ENCODE measurements at places on chromosomes 11 and 22.

DNA sequence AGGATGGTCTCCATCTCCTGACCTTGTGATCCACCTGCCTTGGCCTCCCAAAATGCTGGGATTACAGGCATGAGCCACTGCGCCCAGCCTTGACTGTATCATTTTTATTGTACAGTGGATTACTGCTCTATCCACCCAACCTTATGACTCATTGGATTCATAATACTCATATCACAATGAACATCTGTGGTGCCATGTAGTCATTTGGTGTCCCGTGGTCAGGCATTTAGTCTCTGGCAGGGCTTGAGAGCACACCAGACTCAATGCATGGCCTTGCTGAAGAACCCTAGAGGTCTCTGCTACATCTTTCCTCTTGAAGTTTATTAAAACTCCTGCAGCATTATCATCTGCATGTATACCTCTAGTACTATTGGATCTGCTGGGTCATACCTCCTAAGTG lies 98.0 kb upstream of the LDLRAD3 start:
- DNase-seq, result no peak

GRCh38 chr11:59943997-59944714 lies 5.9 kb downstream of the OOSP1 start:
- DNase-seq, result no peak

- no peak for DNase-seq
Observed at GRCh38 chr11:68469122-68469521, 8.6 kb downstream of the PPP6R3 start.

- no peak for DNase-seq
Observed at GRCh38 chr22:45268167-45268957, 16.4 kb upstream of the UPK3A start.

GRCh38 chr11:84905411-84905810 lies 721.7 kb downstream of the DLG2 start:
- DNase-seq, result no peak

DNA sequence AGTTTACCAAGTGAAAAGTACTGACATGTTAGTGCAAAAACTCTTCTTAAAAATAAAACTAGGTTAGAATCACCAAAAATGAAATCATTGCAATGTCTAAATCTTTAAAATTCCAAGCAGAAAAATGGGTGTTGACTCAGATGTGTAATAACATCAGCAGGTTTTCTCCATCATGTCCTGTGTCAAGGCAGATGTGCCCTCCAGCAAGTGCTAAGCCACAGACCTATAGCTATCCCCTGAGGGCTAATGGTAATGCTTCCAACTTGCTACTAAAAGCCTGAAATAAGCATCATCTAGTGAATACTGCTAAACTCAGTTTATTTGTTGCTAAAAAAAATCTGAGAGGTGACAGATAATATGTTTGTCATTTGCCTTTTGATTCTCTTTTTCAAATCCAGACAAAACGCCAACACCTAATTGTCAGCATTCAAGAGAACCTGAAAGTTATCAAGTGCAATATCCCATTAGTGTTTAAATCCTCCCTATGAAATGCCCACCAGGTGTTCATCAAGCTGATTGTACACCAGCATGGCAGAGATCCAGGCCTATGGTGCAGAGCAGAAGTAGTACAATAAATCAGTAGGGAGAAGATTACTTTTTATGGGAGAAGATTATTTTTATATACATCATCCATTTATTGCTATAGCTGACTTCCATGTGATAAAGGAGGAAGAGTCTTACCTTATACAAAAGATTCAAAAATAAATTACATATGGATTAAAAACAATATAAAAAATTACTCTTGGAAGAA lies 55.1 kb upstream of the SYT9 start:
- no peak for DNase-seq

GRCh38 chr22:28977481-28977971 lies 84.1 kb downstream of the C22orf31 start:
- DNase-seq, result no peak

GRCh38 chr11:66281776-66282467 lies 3.9 kb downstream of the CNIH2 start:
- no peak for DNase-seq

DNA sequence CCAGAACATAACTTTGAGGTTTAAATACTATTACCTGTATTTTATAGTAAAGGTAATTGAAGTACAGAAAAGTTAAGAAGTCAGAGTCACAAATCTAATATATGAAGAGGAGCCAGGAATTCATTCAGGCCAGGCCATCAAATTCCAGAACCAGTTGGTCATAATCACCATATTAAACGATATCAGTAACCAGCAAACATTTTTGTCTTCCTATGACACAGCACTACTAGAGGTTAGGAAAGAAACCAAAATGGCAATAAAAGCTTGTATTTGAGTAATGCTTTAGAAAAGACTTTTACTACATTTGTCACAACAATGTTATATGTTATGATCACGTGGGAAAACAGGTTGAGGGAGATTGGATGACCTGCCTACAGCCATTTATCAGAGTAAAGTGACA lies 62.2 kb downstream of the DKK3 start:
- peak; percentile 35 for DNase-seq

GRCh38 chr22:17120711-17121232 lies 388 bp downstream of the TMEM121B start:
- no peak for DNase-seq

DNA sequence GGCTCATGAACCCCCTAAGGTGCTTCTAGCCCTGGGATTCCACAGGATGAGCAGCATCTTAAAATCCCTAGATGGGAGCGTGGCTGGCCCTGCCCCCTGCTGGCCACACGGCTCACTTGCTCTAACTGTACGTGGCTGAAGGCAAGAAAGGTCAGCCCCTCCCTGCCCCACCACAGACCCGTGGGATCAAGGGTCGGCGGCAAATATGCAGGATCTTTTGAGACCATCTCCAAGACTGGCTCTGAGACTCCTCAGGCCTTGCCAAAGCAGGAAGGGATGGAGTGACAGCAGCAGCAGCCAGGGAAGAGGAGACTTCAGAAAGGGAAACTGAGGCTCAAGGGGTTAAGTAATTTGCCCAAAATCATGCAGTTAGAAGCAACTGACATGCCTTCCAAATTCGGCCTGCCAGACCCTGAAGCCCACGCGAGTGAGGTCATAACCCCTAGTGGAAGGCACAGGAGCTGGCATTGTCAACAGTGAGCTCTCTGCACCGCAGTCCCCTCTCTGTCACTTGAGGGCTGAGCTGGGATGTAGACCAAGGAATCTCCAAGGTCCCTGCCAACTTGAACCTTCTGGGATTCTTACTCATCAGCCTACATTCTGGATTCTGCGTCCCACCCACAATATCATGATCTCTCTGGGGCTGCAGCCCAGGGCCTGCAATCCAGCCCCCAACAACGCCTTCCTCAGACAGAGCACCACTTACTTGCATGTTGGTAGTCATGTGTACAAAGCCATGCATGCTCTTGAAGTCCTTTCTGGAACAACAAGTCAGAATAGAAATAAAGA lies 31.4 kb downstream of the CREB3L1 start:
- DNase-seq, result no peak

- DNase-seq, result no peak
Observed at GRCh38 chr22:50620593-50621355, 7.2 kb downstream of the ARSA start.

- DNase-seq, result no peak
Observed at GRCh38 chr11:124987096-124987495, 33.1 kb downstream of the CCDC15 start.

GRCh38 chr11:8723711-8724110 lies 41.1 kb downstream of the RPL27A start:
- DNase-seq, result no peak

DNA sequence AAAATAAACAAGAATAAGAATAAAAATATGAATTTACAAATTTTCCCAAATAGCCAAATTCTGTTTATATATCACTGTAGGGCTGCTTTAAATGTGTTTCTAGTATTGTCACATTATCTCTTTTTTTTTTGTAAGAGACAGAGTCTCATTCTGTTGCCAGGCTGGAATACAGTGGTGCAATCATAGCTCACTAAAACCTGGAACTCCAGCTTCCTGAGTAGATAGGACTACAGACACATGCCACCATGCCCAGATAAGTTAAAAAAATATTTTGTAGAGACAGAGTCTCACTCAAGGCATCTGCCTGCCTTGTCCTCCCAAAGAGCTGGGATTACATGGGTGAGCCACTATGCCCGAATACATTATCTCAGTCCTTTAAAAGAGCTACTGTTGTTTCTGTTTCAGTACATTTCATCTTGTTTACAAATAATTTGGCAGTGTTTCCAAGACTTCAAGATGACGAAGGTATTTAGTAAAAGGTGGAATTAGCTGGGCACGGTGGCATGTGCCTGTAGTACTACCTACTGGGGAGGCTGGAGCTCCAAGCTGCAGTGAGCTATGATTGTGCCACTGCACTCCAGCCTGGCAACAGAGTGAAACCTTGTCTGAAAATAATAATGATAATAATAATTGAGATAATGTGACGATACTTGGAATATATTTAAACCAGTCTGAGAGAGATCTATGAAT lies 6.0 kb downstream of the FOLH1 start:
- no peak for DNase-seq

Data from HS-27A (cell line).